ENCODE measurements at places on chromosomes 4 and X.

- DNase-seq: no peak
Observed at GRCh38 chrX:31800219-31800618, 728.4 kb upstream of the FTHL17 start.

- no peak for DNase-seq
Observed at GRCh38 chr4:26206339-26206738, 114.5 kb upstream of the RBPJ start.

DNA sequence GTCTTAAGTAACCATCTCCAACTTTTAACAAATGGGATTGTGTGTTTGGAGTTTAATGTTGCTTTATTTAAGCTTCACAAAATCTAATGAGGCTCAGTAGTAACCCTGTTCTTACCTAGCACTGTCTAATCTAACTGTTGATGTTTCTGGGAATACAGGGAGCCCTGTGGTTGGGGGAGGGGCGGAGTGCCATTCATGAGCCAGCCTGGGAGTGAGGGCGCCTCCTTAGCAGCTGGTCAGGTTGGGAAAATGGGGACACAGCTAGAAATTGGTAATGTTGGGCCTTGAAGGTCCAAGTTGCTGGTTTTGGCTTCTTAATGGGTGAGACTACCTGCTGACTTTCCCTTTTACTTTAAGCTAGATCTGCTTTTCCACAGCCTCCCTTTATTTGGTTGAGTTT is 22.9 kb upstream of the TADA2B start:
- DNase-seq: no peak

GRCh38 chrX:84453351-84454246 is 48.7 kb downstream of the HDX start:
- no peak for DNase-seq

DNA sequence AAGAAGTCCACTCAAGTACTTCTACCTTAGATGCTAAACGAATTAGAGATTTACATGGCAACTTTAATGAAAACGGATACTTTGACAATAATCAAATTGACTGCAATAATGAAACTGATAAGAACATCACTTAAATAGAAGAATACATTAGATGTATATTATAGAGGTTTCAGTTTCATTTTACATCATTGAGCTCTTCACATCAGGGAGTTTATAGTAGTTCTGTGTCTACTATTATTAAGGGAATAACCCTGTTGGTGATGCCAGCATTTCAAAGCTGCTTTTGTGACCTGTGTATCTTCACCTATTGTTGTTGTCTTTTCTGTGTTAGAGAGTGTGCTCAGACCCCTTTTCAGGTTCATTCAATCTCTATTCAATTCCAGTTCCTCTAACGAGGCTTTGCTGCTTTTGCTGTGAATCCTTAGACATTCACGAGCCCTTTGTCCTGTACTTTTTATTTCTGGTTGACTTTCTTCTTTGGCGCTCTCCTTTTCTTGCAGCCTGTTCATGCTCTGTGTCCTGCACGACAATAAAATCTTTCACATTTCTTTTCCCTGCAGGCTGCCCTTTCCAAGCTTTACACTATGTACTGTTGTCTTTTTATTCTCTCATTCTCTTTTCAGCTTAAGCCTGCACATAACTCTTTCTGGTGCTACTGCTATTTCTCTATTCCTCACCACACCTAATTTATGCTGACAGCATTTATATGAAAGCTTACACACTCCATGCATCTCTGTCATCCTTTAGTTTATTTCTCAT is 232.1 kb downstream of the CPE start:
- DNase-seq: no peak

DNA sequence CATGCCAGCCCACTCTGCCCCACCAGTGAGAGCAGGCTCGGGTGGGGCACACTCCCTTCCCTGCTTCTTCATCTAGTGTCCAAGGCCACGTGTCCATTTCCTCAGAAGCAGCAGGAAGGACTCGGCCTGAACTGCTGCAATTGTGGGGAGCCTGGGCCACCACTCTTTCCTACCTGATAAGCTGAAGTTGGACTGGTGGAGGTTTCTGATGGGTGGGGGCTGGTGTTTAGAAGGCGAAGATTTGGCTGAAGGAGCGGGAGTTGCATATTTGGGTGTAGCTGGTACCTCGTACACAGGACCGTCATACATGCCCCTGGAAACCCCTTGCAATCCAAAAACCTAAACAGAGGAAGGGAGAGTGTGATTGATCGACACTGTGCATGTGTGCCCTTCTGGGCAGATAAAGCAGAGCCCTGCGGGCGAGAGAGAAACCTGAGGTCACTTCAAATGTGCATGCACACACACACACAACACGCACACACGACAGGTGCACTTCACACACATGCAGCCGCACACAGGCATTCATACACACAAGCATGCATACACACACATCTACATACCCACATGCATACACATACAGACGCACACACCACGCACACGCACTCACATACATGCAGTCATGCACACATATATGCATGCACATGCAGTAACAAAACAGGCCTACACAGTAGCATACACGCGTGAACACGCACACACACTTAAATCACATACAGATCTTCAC is 67.4 kb downstream of the CRMP1 start:
- DNase-seq: no peak

GRCh38 chr4:122584519-122584918 is 36.3 kb downstream of the IL21 start:
- DNase-seq: peak; percentile 16

DNA sequence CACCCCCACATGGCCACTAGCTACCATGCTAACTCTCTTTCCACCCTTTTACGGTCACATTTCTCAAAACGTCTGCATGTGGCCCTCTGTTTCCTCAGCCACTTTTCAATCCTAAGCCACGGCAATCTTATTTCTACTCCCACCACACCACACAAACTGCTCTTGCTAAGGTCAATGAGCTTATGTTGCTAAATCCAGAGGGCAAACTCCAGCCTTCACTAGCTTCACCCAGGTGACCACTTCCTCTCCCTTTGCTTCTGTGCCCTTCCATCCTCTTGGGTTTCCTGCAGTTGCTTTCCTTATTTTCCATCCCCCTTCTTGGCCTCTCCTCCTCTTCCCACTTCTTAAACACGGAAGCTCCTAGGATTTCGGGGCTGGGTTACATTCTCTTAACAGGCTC is 16.5 kb downstream of the CETN2 start:
- DNase-seq: no peak
